ENCODE measurements at places on chromosomes 7 and 10.
A peak's percentile ranks its signal among the peaks of the same experiment; 100 is the strongest.

DNA sequence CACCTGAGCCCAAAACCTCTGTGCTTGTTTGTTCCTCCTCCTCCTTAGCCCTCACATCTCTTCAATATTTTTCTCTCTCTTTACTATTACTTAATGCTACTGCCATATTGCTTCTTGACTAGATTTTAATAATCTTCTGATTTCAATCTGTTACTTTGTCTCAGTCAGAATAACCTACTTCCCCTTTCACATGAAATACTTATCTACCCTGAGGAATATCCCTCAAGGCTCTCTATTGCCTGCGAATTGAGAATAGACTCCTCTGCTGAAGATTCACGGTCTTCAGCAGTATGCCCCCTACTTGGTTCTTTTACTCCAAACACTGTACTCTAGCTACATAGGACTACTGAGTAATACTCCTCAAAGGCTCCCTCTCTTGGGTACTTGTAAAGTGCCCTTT is 430.3 kb downstream of the AUTS2 start:
- no peaks in the 10 kb centered on the region for H3K36me3 ChIP-seq
- no peak overlapping the region for H3K4me3 ChIP-seq
- no peaks in the 10 kb centered on the region for H3K27me3 ChIP-seq
- H3K27ac ChIP-seq = no peak overlapping the region
- peaks cover 39% of the 10 kb centered on the region for H3K4me1 ChIP-seq
- DNase-seq = no peak

GRCh38 chr7:134767520-134768168 is 11.8 kb upstream of the CALD1 start:
- no peak for DNase-seq
- H3K36me3 ChIP-seq = peaks cover 2% of the 10 kb centered on the region
- no peaks in the 10 kb centered on the region for H3K27me3 ChIP-seq
- no peak overlapping the region for H3K4me3 ChIP-seq
- H3K4me1 ChIP-seq = peaks cover 31% of the 10 kb centered on the region
- H3K27ac ChIP-seq = peak overlapping the region; percentile 63

GRCh38 chr7:137694405-137694804 is 152.4 kb downstream of the DGKI start:
- no peak overlapping the region for H3K4me3 ChIP-seq
- no peak overlapping the region for H3K27ac ChIP-seq
- H3K4me1 ChIP-seq = no peaks in the 10 kb centered on the region
- H3K27me3 ChIP-seq = peaks cover 12% of the 10 kb centered on the region

DNA sequence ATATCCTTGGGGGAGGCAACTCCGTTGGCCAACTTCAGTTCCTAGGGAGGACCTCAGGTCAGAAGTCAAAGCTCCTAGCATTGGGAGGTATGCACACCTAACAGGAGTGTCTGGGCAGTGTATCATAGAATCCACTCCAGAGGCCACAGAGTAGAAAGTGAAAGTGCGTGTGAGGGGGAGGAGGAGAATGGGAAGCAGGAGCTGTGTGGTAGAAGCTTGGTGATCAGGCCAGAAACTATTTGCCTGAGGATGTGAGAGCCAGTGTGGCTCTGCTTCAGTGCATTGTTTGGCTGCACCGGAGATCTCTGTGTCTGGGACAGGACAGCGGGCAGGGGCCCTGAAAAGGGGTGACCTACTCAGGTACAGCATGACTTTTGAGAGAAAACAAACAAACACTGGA is 557.4 kb upstream of the VSTM2A start:
- H3K36me3 ChIP-seq = no peaks in the 10 kb centered on the region
- no peak overlapping the region for H3K4me3 ChIP-seq
- no peaks in the 10 kb centered on the region for H3K4me1 ChIP-seq

DNA sequence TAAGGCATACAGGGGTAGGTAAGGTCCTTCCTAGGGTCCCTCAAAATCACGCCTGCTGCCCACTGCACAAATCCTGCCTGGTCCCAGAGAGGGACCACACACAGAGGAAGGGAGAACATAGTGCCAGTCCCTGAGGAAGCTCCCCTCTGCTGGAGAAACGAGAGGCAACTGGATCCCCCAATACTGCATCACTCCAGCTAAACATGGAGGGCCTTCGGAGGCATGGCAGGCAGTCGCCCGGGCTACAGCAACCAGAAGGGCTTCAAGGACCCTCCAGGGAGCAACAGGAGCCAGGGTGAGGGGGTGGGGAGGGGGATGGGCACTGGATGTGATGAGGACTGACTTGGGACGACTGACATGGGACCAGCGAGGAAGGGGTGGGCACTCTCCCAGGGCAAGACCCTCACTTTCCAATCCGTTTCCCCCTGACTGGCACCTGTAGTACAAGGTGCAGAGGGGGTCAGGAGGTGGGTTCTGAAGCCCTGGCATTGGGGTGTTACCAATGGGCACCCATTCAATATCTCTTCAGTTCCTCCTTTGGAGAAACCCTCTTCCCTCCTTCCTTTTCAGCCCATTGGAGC is 21.7 kb downstream of the DDIT4 start:
- peaks cover 84% of the 10 kb centered on the region for H3K4me1 ChIP-seq
- peaks cover 8% of the 10 kb centered on the region for H3K36me3 ChIP-seq
- no peak for DNase-seq

All from stimulated activated naive B cell treated with anti-CD40 and anti-IgM and Interleukin-4, amounts not matched to agents 10 μg/mL and 1 μg/mL and 100 μg/mL, for 72 hours (primary cell).